ENCODE measurements at places on chromosomes 12 and 14.

GRCh38 chr14:103105580-103106150, 11.1 kb downstream of the EXOC3L4 start:
- DNase-seq = no peak

- DNase-seq = no peak
Observed at GRCh38 chr12:124231980-124232653, 62.8 kb upstream of the RFLNA start.

GRCh38 chr14:88380405-88380804, 5.1 kb upstream of the SPATA7 start:
- peak; percentile 9 for DNase-seq

GRCh38 chr12:57522887-57523705, 472 bp downstream of the MBD6 start:
- peak; percentile 74 for DNase-seq

- no peak for DNase-seq
Observed at GRCh38 chr14:106883218-106883692, 1356.9 kb downstream of the TMEM121 start.

GRCh38 chr14:89415159-89415558, 1.9 kb downstream of the FOXN3 start:
- DNase-seq = no peak

DNA sequence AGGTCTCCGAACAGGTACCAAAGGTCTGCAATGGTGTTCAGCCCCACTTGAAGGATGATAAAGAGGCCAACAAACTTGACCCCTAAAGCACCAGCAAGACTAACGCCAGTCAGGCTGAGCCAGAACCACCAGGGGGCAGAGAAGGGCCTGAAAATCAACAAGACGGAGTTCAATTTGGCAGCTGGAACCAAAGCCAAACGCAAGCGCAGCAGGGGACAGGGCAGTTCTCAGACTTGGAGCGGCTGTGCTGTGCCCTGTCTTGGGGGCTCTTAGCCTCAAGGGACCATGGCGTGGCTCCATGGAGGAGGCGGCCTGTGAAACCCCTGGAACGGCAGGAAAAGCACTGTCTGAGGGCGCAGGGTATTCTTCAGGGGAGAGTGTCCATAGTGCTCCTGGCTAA, 19.6 kb downstream of the POMT2 start:
- peak; percentile 83 for DNase-seq

DNA sequence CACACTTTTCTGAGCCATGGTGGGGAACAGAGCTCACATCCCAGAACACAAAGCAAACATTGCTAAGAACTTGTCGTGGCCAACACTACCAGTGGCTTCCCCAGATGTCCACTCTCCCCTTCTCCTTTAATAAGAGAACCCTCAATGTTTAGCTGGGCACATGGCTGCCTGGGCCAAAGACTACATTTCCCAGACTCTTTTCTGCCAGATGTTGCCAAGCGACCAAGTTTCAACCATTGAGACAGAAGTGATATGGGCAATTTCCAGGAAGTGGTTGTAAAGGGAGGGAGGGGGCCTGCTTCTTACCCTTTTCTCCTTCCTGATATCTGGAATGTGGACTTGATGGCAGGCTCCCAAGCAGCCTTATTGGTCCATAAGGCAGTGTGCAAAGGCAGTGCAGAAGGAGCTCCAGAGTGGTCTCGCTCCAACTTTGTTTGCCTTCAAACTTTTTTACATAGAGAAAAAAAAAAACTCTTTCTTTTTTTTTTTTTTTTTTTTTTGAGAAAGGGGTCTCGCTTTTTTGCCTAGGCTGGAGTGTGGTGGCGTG, 24.9 kb upstream of the JDP2 start:
- no peak for DNase-seq

GRCh38 chr12:124213666-124214347, 81.1 kb upstream of the RFLNA start:
- DNase-seq = peak; percentile 18

DNA sequence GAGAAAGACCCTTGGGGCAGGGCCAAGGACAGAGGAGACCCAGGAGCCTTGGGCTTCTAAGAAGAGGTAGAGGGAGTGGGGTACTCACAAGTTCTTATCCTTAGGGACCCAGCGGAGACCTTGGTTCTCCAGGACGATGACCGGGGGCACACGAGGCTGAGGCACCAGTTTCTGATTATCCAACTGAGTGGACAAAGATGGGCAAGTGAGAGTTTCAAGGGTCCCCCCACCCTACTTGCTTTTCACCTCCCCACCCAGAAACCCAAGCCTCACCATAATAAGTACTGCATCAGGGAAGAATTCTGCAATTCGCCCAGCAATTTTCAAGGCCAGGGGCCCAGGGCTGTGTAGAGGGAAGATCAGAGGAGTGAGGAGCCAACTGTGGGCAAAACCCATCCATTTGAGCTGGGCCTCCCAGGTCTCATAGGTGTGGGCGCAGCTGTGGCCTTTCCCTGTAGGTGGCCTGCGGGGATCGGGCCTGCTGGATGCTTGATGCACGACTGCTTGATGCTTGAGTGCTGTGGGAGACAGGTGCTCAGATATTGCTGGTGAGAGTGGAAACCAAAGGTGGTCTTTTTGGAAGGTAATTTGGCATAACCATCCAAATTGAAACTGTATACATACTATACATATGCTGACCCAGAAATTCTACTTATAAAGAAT, 2.0 kb downstream of the EMC9 start:
- no peak for DNase-seq

DNA sequence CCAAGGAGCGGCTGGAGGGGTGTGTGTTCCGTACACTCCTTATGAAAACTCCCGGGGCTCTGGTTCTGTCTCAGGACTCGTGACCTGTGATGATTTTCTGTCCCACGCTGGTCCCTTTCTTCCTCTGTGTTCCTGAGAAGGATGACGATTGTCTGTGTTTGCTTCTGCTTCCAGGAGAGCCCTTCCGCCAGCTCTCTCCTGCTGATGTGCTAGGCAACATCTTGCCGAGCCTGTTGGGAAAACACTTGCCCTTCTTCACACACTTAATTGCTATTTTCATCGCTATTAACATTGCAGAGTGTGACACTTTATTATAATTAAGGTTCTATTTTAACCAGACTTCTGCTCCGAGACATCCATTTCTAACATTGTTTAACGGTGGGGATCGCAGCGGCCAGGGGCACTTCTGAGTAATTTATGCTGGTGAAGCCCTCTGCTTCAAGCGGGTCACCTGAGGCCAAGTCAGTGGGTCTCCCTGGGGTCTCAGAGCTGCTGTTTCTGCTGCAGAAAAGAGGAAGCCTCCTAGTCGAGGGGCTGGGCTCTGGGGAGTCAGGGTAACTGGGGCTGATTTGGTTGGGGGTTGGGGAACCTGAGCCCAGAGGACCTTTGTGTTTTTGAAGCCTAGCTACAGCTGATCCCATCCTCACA, 88.6 kb downstream of the PRMT8 start:
- DNase-seq = no peak

DNA sequence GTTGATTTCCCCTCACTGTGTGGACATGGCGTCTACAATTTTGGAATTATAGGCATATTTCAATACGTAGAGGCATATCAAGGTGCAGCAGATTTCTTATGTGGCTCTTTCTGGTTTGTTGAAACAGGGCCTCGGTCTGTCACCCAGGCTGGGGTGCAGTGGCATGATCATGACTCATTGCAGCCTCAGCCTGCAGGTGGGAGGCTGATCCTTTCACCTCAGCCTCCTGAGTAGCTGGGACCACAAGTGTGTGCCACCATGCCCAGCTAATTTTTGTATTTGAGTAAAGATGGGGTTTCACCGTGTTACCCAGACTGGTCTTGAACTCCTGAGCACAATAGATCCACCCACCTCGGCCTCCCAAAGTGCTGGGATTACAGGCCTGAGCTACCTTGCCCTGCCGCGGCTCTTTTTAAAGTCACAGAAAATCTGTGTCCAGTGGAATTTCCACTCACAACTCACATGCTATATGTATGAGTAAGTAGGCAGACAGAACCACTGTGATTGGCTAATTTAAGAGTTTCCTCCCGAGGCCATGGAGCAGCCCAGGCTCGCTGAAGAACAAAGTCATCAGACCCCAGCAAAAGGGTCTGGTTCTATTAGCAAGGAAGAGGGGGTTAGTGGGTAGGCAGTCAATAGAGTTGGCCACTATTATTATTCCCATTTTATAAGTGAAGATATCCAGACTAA, 9.1 kb downstream of the GNG2 start:
- DNase-seq = no peak

- no peak for DNase-seq
Observed at GRCh38 chr12:75528272-75528671, 16.9 kb upstream of the KRR1 start.

DNA sequence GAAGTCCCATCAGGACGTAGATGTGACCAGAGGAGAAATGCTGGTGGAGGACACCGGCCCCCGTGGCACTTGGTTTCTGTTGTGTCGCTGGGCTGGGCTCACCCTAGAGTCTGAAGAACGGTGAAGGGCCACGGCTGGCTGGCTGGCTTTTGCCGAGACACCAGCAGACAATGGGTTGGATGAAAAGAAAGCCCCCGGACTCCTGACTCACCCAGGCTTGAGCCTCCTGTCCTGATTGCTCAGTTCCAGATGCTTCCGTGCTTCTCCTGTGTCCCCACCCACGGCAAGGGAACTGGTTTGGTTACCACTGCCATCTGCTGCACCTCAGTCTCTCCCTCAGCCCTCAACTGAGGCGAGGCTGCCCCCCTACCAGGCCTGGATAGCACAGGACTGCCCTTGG, 10.4 kb upstream of the ENDOU start:
- DNase-seq = no peak

DNA sequence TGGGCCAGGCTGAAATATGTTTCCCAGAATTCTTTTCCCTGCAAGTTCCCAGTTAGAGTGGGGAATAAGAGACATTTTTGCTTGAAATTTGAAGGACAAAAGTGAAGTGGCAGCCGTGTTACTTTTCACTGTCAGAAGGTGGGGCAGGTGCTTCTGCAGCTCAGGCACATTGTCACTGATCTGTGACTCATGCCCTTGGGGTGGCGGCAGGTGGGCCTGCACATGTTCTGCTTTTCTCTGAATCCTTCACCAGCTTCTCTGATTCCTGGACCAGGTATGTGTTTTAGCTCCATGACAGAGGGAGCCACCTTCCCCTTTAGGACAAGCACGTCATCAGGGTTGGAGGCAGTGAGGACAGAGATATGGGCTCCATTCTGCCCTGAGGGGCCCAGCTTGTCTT, 11.7 kb upstream of the KCNA5 start:
- DNase-seq = no peak

- DNase-seq = no peak
Observed at GRCh38 chr12:90653040-90653439, 301.9 kb downstream of the CCER1 start.

Data from muscle of arm (tissue), 14 donors.